ENCODE measurements at places on chromosomes 7 and 10.

- DNase-seq = no peak
These were observed 138.0 kb downstream of the SRPK2 start for GRCh38 chr7:105250706-105251105.

DNA sequence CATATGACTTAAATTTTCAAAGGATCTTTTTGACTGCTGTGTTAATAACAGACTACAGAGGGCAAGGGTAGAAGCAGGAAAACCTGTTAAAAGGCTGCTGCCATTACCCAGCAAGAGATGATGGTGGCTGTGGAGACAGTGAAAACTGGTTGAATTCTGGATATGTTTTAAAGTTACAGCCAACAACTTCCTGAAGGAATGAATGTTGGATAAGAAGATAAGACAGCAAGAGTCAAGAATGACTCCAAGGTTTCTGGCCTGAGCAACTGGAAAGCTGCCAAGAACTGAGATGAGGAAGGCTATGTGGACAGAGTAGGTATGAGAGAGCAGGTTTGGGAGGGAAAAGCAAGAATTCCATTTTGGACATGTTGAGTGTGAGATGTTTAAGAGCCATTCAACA, 19.1 kb downstream of the CNOT4 start:
- peak; percentile 15 for DNase-seq

- no peak for DNase-seq
These were observed 52.1 kb downstream of the PODXL start for GRCh38 chr7:131504157-131504899.

DNA sequence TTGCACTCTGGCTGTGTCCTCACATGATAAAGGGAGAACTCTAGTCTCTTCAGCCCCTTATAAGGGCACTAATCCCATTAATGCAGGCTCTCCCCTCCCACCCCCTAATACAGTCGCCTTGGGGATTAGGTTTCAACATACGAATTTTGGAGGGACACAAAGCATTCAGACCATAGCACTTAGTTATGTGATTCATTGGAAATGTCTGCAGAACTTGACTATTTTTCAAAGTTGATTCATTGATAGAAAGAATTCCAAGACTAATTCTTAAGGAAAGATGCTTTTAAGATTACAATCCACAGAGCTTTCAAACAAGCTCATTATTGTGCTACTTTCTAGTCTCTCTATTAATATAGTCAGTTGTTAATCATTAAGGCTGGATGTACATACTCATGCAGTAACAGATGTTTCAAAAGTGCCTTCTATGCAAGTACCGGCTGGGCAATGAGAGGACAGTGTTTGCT, 85.3 kb upstream of the RPA3 start:
- DNase-seq = peak; percentile 18

DNA sequence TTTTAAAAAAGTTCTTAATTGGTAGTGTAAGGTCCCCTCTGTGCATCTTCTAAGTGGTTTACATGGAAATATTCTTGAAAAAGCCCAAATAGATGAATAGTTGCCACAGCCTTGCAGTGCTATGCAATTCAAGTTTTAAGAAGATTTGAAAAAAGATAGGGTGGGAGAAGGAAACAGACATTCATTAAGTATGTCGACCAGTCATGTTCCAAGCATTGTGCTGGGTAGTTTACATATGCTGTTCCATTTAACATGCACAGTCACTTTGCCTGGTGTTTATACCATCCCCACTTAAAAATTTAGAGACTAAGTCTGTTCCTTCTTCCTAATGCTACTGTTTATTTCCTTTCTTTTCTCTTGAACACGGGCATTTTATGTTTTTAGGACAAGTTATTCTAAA, 28.1 kb upstream of the NAMPT start:
- no peak for DNase-seq

DNA sequence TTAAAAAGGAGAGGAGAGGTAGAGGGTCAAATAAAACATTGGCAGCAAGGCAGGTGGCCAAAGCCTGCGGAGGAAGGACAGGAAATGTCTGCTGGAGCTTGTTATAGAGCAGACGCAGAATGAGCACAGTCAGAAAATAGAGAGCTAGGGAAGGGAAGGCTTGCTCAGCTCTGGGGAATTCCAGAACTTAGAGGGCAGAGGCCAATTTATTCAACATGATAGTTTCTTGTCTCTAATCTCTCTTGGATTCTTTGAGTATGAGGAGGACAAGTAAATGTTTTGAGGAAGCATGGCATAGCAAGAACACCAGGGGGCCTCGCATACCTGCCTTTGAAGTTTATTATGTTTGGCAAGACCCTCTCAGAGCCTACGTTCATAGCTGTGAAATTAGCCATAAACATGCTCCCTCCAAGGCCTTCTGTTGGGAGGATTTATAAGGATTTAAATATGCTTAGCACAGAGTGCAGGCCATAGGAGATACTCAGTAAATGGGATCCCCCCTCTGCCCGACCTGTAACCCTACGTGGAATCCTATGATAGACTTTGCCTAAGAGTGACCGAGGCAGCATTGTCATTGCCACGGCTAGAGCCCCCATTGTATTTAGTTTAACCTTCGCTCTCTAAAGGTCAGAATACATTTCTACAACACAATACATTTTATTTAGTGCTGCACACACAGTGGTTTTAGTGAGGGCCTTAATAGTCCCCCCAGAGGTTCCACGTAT, 293.9 kb downstream of the CCDC3 start:
- peak; percentile 87 for DNase-seq

DNA sequence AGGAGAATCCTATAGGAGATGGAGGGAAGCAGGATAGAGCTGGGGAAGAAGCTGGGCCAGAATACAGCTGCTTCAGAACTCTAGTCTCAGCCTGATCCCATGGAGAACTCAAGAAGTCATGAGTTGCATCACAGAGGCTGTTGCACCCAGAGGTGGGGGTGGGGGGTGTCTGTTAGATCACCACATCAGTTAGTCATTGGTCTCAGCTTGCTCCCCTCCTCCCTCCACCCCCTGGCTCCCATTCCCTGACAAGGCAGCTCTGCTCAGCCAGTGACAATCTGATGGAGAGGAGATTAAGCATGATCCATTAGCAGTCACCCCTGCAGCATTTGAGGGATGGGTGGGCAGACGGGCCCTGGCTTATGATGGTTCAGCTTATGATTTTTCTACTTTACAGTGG, 58.4 kb upstream of the FGL2 start:
- DNase-seq = peak; percentile 38

DNA sequence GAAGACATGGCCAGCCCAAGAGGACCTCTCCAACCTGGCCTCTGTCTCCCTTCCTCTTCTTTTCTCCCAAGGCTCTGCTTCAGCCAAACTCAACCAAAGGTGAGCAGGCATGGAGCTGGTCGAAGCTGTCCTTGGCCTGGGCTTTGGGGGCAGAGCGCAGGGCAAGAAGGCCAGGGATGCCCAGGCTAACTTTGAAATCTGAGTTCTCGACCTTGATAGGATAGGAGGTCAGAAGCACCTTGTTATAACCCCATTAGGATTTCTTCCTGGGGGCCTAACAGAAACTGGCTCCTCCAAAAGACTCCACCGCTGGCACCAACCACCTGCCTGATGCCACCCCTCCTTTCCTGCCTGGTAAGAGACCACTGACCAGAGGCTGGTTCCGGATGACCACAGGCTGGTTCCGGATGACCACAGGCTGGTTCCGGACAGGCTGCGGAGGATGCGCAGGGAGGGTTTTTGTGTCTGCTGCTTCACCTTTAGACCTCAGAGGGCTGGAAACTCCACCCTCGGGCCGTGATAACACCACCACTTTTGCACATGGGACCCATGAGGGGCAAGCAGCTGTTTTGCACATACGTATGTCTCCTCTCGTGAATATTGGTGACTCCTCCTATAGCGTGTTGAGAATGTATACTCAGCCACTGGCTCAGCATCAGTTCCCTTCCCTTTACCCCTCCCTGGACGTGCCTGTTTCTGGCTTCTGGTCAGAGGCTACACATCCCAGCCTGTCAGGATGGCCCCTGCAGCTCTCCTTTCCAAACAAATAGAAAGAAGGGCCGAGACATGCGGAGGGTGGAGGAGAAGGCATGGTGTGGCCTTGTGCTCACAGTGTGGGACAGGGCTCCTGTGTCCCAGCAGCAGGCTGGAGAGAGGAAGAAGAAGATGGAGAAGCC, 140.1 kb downstream of the DNAJB6 start:
- DNase-seq = no peak

- DNase-seq = no peak
These were observed 991 bp downstream of the SEMA4G start for GRCh38 chr10:100970076-100970913.

DNA sequence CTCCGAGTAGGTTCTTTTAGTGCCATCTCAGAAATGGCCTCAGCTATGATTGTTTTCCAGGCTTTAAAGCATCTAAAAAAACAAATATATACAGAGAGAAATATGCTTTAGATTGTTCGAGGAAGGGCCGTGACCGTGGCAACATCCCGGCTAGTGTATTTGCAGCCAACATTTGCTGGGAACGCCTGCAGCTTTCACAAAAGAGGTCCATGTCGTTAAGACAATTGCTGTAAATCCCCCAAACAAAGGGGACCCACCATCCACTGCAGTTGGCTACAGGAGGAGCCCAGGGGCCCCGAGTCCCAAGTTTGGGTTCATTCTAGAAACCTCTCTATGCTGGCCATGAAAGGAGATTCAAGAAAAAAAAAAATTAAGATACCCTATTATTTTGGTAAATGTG, 152.8 kb upstream of the TCF7L2 start:
- no peak for DNase-seq

DNA sequence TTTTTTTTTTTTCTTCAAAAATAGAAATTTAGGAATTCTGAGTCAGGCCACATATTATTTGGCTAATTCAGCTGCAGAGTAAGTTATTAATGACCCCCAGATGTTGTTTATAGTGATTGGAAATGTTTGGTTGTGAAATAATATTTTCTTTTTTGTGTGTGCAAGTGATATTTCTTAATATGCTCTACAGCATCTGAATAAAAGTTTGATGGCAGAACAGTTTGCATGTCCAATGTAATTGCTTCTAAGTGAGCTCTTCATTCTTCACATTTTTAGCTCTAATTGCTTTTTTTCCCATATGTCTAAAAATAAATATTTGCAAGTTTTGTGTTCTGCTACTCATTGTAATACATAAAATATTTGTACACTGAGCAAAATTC, 116.0 kb downstream of the ARID5B start:
- no peak for DNase-seq

- no peak for DNase-seq
These were observed 448.1 kb downstream of the GATA3 start for GRCh38 chr10:8502573-8502972.

DNA sequence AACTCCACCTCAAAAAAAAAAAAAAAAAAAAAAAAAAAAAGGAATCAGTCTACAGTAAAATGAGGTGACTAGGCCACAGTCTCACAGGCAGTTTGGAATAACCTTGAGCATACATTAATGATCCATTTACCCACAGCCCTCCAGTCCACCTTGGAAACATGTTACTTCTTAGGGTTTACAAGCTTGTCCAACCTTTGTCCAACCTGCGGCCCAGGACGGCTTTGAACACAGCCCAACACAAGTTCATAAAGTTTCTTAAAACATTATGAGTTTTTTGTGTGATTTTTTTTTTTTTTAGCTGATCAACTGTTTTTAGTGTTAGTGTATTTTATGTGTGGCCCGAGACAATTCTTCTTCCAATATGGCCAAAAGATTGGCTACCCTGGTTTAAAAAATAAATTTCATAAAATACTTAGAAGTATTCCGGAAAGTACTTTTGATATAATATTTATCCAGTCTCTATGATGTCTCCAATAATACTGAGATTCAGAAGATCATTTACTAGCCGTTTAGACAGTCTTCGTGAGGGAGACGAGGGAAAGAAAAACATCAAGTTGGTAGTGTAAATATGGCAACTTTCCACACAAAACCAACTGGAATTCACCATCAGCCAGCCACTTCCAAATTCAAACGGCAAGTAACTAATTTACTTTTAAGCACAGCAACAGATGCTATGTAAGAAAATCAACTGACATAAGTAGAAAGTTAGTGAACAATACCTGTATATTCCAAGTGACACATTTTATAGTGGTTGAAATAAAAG, 9.9 kb downstream of the BAZ1B start:
- peak; percentile 53 for DNase-seq

- DNase-seq = no peak
These were observed 31.8 kb downstream of the GET4 start for GRCh38 chr7:908159-908581.

GRCh38 chr7:2409745-2410414, 6.5 kb downstream of the CHST12 start:
- DNase-seq = no peak

DNA sequence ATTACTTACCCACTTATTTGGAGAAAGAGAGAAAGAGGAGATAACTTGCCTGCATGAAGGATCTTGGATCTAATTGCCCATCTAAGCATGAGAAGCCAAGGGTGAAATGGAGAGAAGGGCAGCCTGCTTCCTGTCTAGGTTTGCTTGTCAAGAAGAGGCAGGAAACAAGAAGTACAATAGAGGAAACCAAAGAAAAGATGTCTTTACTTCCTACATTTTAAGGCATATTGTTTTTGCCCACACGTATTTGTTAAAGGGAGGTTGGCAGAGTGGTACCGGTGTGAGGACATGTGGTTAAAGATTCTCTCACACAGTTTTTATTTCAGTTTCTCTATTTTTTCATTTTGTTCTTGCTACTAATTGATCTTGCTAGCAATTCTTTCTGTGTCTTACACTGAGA, 6.0 kb upstream of the TAS2R38 start:
- no peak for DNase-seq

GRCh38 chr7:152553671-152554317, 118.0 kb upstream of the KMT2C start:
- DNase-seq = no peak

DNA sequence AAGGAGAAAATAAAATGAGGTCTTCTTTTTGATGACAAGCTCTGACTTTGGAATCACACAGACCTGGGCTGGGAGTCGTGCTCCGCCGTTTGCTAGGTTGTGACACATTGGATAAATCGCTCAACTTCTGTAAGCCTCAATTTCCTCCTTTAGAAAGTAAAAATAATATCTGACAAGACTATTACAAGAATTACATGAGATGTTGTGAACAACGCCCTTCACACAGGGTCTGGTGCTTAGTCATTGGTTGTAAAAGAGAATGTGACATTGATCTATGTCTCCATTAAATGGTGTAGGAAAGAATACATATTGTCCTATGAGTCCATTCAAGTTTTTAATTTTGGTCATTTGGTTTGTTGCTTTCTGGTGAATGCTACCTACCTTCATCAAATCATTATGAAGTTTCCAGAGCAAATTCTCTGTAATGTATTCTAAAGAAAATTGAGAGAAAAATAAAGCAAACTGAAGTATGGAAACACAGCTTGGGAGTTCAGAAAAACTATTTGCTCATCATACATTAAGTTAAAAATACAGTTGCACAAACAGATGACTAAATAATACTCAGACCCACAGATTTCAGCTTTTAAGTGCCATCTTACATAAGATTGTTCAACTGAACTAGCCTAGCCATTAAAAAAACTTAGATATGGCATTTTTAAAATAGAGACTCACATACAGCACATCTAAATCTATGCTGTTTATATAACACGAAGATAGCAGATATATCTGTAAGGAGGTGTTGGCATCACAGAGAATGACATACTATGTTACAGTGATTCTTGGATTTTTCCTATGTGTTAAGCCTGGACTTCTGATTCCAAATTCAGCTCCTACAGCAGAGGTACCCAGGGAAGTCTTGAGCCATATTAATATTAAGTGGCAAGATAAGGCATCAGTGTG, 12.3 kb upstream of the ADRB1 start:
- DNase-seq = no peak
